GM06990 (cell line): ENCODE measurements at places on chromosomes 3 and 15.

DNA sequence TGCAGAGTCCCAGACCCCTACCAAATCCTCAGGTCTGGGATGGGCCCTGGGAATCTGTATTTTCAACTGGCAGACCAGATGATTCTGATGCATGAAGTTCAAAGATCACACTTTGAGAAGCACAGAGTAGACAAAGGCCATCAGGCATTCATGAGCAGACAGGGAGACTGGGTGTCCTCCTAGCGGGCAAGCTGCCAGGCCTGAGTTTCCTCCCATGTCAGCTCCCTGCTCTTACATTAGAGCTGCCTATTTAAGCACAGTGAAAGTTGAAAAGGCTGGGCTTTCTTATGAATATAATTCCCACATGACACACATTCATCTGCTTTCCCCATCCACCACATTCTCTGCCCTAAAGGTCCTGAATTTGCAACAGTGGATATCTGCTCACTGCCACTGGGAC lies 14.0 kb downstream of the CAPN3 start:
- DNase-seq: no peak

- DNase-seq: no peak
Measured at GRCh38 chr15:92524874-92525565, 130.6 kb downstream of the FAM174B start.

DNA sequence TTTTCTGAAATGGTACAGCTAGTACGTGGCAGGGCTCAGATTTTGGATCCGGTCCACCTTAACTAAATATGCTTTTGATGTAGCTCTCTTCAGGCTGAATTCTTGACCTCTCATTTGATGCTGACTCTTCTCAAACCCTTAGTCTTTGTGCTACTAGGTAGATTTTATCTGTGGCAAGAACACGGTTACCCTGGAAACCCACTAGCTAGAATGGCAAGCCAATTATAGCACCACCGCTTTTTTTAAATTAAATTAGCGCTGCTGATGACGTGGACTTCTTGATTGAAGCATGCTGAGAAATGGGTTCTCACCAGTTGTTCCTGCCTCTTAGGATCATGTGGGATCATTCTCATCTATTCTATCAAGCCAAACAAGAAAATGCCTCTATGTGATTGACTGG lies 421.5 kb downstream of the LPP start:
- DNase-seq: no peak

- no peak for DNase-seq
Measured at GRCh38 chr3:22101811-22102210, 350.8 kb upstream of the ZNF385D start.

- no peak for DNase-seq
Measured at GRCh38 chr15:74252291-74252690, 16.2 kb downstream of the CCDC33 start.

DNA sequence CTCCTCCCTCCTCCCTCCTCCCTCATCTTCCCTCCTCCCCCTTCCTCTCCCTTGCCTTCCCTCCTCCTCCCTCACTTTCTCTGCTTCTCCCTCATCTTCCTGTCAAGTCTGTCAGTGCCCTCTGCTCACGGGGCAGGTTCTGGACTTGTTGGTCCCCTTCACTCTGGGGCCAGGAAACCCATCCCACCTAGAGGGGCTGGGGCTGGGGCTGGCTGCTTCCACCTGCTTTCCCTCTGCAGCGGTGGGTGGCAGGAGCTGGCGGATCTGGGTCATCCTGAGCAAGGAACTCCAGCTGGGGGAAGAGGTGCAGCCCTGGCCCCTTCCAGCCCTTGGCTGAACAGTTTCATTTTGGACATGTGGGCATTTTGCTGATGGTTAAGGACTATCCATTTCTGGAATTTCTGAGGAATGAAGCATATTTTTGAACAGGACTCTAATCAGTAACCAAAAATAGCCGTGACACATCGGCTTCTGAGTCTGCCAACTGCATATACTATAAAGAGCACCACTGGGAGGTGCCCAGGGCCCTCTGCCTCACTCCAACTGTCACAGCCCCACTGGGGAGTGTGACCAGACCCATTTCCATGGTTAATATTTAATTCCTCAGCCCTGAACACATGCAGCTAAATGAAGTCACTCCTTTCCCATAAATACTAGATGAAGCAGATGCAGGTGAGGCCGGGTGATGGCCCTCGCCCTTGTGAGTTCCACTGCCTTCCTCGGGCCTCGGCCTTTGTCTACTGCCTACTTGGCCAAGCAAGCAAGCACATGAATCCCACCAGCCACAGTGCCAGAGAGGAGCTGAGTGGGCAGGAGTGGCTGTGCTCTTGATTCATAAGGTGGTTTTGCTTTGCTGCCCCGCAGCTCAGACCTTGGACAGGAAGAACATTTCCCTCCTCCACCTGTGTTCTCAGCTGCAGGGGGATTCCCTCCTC lies 39.8 kb downstream of the CHDH start:
- no peak for DNase-seq

DNA sequence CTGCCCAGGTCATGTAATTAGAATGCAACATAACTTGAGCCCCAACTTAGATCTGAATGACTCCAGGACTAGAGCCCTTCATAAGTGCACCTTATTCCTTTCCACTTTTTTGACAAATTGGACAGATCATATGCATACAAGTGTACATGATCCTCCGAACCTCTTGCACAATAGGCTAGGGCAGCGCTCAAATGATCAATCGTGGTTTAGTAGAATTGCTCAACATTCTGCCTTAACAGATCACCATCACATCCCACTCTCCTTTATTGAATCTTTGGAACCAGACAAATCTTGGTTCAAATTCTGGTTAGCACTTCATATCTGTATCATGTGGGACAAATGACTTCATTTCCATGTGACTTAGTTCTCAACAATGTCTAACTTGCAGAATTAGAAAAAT lies 106.8 kb upstream of the CDIN1 start:
- DNase-seq: no peak

GRCh38 chr15:38524156-38524555 lies 40.5 kb downstream of the RASGRP1 start:
- DNase-seq: no peak

GRCh38 chr3:136657526-136657925 lies 94.7 kb downstream of the STAG1 start:
- no peak for DNase-seq

DNA sequence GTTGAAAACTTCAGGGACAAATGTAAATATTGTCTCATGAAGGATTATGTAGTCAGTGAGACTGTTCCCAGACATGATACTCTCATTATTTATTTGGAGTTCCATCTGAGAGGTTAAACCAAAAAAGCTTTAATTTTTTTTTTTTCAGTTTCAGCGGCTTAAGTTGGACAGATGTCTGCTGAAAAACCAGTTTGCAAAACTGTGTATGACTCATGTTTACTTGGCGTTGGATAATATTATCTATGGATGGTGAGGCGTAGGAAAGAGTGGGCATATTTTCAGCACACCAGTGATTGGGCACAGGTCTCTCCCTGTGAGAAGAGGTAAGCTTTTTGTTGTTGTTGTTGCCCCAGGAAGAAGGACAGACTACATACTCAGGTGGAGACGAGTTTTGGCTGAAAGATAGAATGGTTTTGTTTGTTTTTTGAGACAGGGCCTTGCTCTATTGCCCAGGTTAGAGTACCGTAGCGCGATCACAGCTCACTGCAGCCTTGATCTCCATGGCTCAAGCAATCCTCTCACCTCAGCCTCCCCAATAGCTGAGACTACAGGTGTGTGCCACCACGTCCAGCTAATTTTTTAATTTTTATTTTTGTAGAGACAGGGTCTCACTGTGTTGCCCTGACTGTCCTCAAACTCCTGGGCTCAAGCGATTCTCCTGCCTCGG lies 16.4 kb upstream of the ANXA2 start:
- DNase-seq: no peak

DNA sequence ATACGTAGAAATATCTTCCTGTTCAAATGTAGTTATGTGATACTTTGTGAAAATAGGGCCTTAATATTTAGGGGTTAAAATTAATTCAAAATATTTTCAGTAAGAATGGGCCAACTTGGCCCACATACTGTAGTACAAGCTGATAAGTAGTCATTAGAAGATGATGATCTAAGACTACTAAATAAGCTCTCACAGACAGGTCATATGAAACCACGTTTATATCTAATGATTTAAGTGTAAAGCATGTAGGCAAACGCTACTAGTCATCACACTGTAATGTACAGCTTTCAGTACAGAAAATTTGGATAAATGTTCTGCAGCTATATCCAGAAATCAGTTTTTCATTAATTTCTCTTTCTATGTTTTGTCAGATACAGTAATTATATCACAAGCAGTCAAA lies 228.6 kb downstream of the UBE2E2 start:
- DNase-seq: no peak

GRCh38 chr15:74427607-74428441 lies 5.9 kb downstream of the SEMA7A start:
- no peak for DNase-seq

DNA sequence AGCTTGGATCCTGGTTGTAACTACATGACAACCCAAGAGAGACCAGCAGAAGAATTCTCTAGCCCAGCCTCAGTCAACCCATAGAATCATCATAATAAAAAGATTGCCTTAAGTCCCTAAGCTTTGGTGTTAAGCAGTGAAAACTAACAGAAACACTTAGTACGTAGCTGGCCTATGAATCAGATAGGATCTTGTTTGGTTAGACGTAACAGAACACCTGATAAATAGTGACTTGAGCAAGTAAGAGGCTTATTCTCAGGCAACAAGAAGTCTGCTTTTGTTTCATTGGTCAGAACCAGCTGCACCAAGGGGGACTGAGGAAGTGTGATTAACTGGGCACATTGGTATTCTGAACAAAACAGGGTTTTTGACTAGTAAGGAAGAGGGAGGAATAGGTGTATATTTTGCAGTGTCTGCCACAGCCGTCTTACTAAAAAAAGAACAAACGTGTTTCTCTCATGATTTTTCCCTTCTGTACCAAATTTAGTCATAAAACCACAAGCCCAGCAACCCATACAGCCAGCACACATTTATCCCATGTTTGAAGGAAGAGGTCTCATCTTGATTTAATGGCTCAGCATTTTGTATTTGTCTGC lies 53.3 kb upstream of the GLCE start:
- DNase-seq: no peak

- DNase-seq: no peak
Measured at GRCh38 chr3:46835054-46835453, 28.2 kb downstream of the MYL3 start.

- no peak for DNase-seq
Measured at GRCh38 chr3:83438188-83438587, 1520.6 kb upstream of the CADM2 start.

GRCh38 chr3:16331319-16331883 lies 66.4 kb downstream of the OXNAD1 start:
- DNase-seq: no peak

GRCh38 chr15:97234851-97235610 lies 725.5 kb upstream of the ARRDC4 start:
- DNase-seq: no peak

DNA sequence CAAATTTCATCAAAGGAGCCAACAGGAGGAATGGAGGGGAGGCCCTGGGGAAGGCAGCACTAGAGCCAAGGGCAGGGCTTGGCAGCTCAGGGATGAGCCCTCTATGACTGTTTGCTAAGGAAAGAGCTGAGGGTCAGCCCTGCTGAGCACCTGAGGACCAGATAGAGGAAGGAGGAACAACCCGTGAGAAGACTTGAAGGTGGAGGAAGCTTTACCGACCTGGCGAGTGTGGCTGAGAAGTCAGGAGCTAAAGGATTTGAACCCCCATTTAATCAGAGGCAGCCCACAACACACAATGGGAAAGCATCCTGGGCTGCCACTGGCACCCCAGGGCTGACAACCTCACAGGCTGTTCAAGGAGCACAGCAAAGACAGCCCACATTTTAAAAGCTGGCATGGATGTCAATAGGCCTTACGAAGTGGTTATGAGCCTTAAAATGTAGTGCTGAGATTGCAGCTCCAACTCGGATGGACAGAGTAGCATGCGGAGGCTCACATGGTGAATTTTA lies 20.7 kb upstream of the LRRC2 start:
- DNase-seq: no peak
